ENCODE measurements at places on chromosomes 16 and 17. TPM values are rescaled to one million over a fixed set of nuclear protein-coding genes. Genes with fewer than 3 reads are reported as not detected.
A peak's percentile ranks its signal among the peaks of the same experiment; 100 is the strongest.

Gene CTRB2
- not detected for total RNA-seq

DNA sequence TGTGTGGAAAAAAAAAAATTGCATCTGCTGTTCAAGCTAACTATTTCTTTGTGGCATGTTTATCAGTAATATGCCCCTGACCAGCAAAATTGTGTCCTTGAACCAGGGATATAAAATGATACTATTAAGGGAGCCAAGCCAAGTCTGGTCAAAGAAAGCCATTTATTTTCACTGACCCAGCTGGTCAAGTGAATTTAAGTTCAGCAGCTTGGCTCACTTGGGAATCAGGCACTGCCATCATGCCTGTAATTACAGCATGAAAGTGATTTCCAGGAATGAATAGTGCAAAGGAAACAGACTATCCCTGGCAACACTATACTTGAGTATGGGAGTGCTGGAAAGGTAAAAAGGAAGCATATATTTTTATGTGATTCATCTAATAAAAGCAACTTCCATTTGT lies 934.6 kb upstream of the CDH8 start:
- no peak for DNase-seq

GRCh38 chr17:13003454-13003851 lies 14.4 kb downstream of the ELAC2 start:
- DNase-seq, result peak; percentile 62

GRCh38 chr16:79923431-79923830 lies 322.9 kb upstream of the MAF start:
- DNase-seq, result no peak

GRCh38 chr17:42428141-42428944 lies 5.3 kb upstream of the CAVIN1 start:
- peak; percentile 32 for DNase-seq

- DNase-seq, result no peak
Observed at GRCh38 chr16:85913688-85914422, 14.9 kb downstream of the IRF8 start.

Gene KRT25
- not detected for total RNA-seq

DNA sequence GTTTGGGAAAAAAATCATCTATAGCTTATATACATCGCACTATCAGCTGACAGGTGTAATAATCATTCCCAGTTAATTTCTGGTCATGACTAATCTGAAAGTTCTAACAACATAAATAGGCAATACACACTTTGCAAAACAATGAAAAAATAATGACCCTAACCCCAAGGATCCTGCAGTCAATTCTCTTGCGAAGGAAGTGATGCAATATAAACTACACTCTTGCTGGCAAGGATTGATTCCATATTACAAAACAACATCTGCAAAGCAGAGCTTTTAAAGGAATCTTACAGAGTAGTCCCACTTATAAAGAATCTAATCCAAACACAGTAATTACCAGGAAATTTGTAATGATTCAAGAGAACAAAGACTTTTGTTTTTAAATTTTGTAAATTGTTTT lies 73.4 kb downstream of the MYO1D start:
- DNase-seq, result no peak

GRCh38 chr16:78667675-78668074 lies 568.2 kb downstream of the WWOX start:
- no peak for DNase-seq

Gene ZFPM1
- total RNA-seq, result 2.5 TPM

Gene TOX3
- 2.0 TPM for total RNA-seq

- DNase-seq, result no peak
Observed at GRCh38 chr16:53556521-53556920, 53.5 kb upstream of the AKTIP start.

- DNase-seq, result no peak
Observed at GRCh38 chr16:90019543-90020259, 445 bp upstream of the DBNDD1 start.
